IMR-90 (cell line): ENCODE measurements at places on chromosomes 4 and X.

DNA sequence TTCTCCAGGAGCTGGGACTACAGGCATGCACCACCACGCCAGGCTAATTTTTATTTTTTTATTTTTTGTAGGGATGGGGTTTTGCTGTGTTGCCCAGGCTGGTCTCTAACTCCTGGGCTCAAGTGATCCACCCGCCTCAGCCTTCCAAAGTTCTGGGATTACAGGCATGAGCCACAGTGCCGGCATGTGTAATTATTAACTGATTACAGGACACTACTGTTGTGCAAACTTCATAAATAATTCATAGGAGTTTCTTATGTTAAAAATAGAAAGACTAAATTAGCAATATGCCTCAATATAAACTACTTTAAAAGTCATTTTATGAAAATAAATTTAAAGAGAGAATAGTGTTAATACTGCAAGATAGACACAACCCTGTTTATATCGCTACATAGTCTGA, 221.9 kb downstream of the SNCA start:
- DNase-seq, result no peak

- no peak for DNase-seq
Observed at GRCh38 chr4:133581996-133582619, 433.0 kb downstream of the PCDH10 start.

- no peak for DNase-seq
Observed at GRCh38 chr4:112340023-112340422, 42.9 kb downstream of the ALPK1 start.

DNA sequence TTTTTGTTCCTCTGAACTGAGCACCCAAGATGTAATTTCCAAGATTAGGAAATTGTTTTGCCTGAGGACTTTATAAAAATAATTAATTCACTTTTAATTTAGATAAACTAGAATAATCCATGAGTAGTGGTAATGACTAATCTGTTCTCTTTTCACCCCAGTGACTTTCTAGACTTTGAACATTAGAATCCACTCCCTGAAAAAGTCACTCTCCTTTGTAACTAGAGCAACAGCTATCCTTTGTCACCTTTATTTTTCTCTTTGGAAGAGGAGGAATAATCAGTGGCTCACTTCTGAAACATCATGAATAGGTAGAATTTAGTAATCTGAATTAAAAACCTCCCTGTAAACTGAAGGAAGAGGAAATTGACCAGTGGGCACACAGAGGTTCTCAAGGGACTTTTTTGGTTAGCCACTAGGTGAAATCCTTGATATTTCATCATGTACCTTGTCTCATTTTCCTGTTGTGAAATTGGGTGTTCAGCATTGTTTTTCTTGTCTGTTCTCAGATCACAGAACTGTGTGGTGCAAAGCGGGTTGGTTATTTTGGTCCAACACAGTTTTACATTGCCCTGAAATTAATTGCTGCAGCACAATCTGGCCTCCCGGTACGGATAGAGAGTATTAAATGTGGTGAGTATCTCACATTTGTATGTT, 59.4 kb downstream of the REPS2 start:
- DNase-seq, result no peak

DNA sequence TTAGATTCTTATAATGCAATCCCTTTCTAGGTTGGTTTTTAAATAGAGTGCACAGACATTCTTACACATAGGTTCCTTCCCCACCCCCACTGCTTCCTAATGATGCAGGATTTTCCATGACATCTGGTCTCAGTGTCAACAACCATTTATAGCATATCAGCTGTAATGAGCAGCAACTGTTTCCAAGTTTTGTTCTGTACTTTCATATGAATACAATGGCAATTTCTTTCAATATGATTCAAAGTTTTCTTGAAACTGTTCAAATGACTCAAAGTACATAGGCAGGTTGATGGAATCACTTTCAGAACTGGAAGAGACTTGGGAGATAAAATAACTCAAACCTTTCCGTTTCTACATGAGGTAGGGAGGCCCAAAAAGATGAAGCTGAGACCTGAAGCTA, 220.7 kb downstream of the CAMK2D start:
- DNase-seq, result peak; percentile 45
